ENCODE measurements at places on chromosomes 13 and 19.

GRCh38 chr13:42832341-42833096 lies 51.1 kb downstream of the FAM216B start:
- no peak for DNase-seq

DNA sequence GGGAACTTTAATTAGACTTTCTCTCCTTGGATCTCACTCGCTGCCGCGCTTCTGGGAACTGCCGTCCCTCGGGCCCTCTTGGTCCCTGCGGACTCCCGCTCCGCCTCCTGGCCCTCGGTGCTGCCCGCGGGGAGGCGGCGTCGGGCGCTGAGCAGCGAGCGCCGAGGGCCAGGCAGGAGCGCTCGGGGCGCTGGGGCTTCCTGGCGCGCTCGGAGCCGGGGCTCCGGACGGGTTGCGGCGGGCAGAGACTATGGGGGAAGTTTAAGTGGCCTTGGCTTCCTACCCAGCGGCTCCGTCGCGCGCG lies 704 bp downstream of the CHST8 start:
- DNase-seq, result no peak

DNA sequence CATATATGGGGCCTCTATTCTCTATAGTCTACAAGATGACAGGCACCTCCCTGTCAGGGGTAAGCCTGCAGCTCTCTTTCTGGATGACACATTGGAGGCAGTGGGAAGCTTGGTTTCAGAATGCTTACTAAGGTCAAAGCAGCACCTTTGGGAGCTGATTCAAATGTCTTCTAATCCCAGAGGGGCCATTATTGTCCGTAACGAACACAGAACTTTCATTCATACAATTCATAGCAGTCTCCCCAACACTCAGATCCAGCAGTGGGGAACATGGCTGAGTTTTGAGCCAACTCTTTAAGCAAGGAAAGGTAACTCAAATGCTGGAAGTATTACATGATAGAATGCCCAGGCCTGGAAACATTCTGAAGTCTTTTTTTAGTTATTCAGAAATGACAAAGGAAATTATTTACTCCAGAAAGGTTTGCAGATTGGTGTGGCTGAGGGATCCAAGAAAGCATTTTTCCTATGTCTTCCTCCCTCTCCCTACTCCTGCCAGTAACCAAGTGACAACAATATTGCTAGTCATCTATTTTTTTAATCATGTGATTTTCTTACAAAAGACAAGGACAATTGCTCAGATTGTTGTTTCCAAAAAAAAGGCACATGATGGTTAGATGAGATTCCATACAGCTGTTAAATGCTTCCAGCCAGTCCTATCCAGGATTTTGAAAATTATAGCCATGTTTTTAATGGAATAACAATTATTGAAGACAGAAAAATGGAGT lies 118.7 kb downstream of the FOXO1 start:
- DNase-seq, result no peak

DNA sequence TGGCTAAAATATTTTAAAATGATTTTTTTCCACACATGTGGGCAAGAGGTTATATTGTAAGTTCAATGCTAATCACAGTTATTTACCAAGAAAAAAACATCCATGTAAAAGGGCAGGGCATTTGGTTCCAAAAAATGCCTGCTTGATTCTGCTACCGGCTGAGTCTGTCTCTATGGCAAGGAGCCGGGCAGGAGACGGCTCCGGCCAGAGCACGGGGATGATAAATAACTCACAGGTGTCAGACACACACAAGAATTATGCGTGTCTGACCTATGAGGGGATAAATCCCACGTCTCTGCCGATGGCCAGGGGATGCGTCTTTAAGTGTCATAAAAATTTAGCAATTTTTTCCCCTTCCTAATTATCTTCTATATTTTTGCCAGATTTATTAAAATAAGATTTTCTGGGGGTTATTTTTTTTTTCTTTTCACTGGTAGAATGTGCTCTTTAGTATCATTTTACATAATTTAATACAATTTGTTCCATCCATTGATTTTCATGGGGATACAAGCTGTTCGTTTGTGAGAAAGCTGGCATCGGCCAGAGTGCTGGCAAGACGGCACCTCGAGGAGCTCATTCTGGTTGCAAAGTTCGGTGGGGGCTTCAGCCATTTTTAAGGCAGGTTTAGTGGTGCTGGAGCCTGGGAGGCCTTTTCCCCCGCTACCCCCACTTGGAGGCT lies 253.9 kb downstream of the ZNF536 start:
- no peak for DNase-seq

DNA sequence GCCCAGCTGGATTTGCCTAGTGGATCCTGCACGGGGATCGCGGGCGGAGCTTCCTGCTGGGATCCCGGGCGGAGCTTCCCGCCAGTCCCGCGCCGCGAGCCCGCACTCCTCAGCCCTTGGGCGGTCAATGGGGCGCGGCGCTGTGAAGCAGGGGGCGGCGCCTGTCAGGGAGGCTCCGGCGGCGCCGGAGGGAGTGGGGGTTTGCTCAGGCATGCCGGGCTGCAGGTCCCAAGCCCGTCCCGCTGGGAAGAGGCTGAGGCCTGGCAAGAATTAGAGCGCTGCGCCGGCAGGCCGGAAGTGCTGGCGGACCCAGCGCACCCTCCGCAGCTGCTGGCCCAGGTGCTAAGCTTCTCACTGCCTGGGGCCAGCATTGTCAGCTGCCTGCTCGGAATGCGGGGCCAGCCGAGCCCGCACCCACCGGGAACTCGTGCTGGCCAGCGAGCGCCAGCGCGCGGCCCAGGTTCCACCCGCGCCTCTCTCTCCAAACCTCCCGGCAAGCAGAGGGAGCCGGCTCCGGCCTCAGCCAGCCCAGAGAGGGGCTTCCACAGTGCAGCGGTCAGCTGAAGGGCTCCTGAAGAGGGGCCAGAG lies 119.6 kb downstream of the PRR20E start:
- DNase-seq, result no peak

- no peak for DNase-seq
Observed at GRCh38 chr19:28471731-28472510, 741.0 kb downstream of the UQCRFS1 start.

DNA sequence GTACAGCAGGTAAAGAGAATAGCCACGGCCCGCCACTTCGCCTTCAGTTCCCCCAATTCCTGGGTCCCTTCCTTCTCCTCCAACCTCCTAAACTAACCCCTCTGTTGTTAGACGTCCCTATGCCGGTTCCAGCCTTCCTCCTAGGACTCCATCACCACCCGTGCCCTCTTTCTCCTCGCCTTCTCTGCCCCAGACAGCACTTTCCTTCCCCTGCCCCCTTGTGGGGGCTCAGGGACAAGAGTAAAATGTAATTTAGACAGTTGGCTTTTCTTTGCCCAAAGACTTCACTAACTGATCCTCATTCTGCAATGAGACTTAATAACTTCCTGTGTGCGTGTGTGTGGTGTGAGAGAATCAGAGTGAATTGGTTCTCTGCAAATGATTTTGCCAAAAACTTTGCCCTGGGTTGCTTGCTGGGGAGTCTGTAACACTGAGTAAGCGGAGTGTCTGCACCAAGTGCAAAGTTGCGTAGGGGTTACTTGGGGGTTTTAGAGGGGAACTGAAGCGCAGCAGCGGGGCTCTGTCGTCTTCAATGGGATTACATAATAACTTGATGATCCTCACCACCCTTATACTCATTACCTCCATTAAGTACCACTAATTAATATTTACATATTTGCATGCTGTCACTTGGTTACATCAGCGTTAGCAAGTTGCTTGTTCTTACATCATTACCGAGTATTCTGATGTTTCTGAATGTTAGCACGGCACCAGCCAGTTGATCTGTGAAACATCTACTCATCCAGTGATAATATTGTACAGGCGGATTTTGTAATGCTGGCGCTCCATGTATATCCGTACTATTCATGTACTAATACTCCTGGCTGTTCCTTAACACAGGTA lies 19.9 kb upstream of the SGCG start:
- DNase-seq, result no peak

- DNase-seq, result no peak
Observed at GRCh38 chr13:94454906-94455305, 24.6 kb downstream of the DCT start.

GRCh38 chr19:17938092-17938845 lies 5.5 kb downstream of the CCDC124 start:
- DNase-seq, result peak; percentile 52

DNA sequence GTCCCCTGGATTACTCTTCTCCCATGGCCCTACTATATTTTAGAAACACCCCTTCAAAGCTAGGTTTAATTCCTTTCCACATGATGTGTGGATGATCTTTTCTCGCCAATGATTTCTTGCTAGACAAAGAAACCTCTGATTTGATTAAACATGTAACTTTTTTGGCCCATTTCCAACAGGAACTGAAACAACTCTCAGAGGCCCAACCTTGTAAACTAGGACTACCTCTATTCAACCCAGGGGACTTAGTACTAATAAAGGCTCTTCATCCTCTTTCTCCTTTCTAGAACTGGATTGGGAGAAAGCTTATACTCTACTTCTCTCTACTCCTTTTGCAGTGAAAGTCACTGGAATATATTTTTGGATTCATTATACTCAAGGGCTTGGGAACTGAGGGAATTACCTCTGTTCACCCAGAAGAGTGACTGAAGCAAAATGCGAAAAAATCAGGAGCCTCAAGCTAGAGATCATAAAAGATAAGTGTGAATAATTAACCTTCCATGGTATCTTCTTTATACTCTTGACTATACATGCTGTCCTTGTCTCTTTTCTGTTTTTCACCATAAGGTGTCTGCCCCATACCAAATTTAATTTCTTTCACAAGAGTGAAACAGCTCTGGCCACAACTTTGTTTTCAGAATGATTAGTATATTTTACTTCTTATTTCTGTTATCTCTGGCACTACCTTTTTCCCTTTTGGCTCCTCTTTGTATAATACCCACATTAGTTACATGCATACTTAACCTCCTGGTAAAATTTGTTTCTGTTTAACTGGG lies 977.6 kb downstream of the SLITRK5 start:
- DNase-seq, result no peak

GRCh38 chr19:28521614-28522544 lies 691.1 kb downstream of the UQCRFS1 start:
- DNase-seq, result no peak

GRCh38 chr19:3338541-3339181 lies 27.7 kb upstream of the NFIC start:
- DNase-seq, result no peak

DNA sequence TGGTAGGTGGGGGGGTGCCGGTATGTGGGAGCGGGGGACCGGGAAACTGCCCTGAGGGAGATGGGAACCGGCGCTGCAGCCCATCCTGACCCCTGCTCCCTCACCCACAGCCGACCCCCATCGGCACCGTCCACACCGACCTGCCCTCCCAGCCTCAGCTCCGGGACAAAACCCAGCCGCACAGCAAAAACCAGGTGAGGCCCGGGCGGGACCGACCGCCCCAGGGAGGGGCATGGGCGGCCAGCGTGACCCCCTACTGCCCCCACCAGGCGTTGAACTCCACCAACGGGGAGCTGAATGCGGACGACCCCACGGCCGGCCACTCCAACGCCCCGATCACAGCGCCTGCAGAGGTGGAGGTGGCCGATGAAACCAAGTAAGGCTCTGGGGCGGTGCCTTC lies 35.9 kb downstream of the BTBD2 start:
- no peak for DNase-seq

GRCh38 chr13:43003010-43003409 lies 11.0 kb upstream of the EPSTI1 start:
- no peak for DNase-seq

DNA sequence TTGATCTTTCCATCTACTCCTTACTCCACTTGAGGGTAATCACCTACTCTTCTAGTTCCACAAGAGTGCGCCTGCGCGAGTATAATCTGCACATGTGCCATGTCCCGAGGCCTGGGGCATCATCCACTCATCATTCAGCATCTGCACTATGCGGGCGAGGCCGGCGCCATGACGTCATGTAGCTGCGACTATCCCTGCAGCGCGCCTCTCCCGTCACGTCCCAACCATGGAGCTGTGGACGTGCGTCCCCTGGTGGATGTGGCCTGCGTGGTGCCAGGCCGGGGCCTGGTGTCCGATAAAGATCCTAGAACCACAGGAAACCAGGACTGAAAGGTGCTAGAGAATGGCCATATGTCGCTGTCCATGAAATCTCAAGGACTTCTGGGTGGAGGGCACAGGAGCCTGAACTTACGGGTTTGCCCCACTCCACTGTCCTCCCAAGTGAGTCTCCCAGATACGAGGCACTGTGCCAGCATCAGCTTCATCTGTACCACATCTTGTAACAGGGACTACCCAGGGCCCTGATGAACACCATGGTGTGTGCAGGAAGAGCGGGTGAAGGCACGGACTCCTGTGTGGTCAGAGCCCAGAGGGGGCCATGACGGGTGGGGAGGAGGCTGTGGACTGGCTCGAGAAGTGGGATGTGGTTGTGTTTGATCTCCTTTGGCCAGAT lies 2.7 kb upstream of the KLK2 start:
- DNase-seq, result no peak

- no peak for DNase-seq
Observed at GRCh38 chr19:57606931-57607330, 7.1 kb upstream of the ZNF134 start.

Data from NCI-H1436 (cell line).